ENCODE measurements at places on chromosomes 16 and 17.

GRCh38 chr17:28873839-28874238, 19.0 kb downstream of the ERAL1 start:
- no peak for DNase-seq

DNA sequence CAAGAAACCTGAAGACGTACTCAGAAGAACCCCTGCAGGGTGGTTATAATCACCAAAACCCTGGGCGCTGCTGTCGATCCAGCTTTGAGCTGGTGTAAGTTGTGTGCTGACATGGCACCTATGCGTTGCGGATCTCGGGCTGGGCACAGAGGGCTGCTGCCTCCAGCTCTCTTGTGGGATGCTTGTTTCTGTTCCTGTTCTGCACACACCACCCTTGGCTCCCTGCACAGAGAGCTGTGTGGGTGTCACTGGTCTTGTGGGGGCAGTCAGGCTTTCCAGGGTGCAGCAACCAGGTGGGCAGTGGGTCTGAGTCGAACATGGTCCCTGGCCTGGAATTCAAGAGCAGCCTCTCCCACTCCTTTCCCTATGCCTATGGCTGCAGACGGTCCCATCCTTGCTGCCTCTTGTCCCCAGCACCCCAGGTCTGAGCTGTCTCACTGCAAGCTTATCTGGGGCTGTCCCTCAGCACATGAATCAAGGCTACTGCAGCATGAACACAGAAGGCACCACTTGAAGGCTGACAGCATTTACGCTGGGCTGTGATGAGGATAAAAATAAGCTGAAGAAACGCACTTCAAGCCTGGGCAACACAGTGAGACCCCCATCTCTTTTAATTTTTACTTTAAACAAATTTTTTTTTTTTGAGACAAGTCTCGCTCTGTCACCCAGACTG, 20.1 kb downstream of the ZNF276 start:
- no peak for DNase-seq

GRCh38 chr17:82729479-82730260, 5.7 kb upstream of the FN3K start:
- DNase-seq = no peak

GRCh38 chr16:11084876-11085485, 140.6 kb downstream of the CLEC16A start:
- no peak for DNase-seq

- no peak for DNase-seq
Observed at GRCh38 chr17:10208604-10209193, 10.3 kb upstream of the GAS7 start.

DNA sequence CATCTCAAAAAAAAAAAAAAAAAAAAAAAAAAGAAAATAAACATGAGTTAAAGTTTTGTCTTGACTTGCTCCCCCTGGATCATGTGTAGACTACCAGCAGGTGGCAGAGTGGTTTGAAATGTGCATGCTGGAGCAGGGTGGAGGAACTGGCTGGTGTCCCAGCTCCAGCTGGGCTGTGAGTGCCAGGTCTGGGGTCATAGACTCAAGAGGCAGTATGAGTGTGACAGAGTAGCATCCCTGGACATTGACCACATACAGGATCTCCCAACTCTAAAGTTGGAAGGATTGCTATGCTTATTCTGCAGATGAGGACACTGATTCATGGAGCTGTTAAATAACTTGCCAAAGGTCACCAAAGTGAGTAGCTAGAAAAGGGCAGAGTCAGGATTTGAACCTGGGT, 198.0 kb upstream of the MPHOSPH6 start:
- no peak for DNase-seq

GRCh38 chr16:11629071-11630030, 38.9 kb upstream of the SNN start:
- DNase-seq = no peak

Data from NCI-H1930 (cell line).